Activated T-cell treated with anti-CD3 and anti-CD28 coated beads, Interleukin-2, amount 50 U/mL, for 24 hours (primary cell): ENCODE measurements at places on chromosomes 3 and 15.

- DNase-seq, result no peak
- no peaks in the 10 kb centered on the region for H3K36me3 ChIP-seq
- H3K27ac ChIP-seq, result no peak overlapping the region
Measured at GRCh38 chr15:71052356-71052755, 62.9 kb upstream of the THSD4 start.

GRCh38 chr3:53566461-53567145 lies 72.2 kb downstream of the CACNA1D start:
- H3K4me1 ChIP-seq, result no peaks in the 10 kb centered on the region
- peaks cover 30% of the 10 kb centered on the region for H3K27me3 ChIP-seq
- no peak overlapping the region for H3K27ac ChIP-seq

- peaks cover 16% of the 10 kb centered on the region for H3K36me3 ChIP-seq
- H3K4me1 ChIP-seq, result peaks cover 16% of the 10 kb centered on the region
- H3K27ac ChIP-seq, result no peak overlapping the region
- no peak overlapping the region for H3K4me3 ChIP-seq
Measured at GRCh38 chr3:127680798-127681221, 8.1 kb downstream of the ABTB1 start.

DNA sequence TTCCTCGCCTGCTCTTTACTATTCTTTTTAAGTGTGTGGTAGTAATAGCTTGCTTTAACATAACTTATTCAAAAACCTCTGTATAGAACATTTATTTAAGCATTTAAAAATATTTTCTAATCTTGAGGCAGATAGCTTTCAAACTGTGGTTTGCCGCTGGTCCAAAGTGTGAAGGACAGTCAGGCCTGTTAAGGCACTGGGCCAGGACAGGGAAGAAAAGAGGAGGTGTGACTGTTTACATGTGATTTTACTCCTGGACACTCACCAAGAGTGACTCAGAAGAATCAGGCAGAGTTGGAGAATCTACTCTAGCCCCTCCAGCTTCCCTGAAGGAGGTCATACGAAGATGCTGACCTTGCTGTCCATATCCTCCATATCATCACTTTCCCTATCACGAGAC lies 44.7 kb downstream of the CEP152 start:
- no peak overlapping the region for H3K27ac ChIP-seq
- no peak for DNase-seq
- H3K36me3 ChIP-seq, result peaks cover 85% of the 10 kb centered on the region
- H3K4me1 ChIP-seq, result peaks cover 1% of the 10 kb centered on the region
- H3K4me3 ChIP-seq, result no peak overlapping the region

DNA sequence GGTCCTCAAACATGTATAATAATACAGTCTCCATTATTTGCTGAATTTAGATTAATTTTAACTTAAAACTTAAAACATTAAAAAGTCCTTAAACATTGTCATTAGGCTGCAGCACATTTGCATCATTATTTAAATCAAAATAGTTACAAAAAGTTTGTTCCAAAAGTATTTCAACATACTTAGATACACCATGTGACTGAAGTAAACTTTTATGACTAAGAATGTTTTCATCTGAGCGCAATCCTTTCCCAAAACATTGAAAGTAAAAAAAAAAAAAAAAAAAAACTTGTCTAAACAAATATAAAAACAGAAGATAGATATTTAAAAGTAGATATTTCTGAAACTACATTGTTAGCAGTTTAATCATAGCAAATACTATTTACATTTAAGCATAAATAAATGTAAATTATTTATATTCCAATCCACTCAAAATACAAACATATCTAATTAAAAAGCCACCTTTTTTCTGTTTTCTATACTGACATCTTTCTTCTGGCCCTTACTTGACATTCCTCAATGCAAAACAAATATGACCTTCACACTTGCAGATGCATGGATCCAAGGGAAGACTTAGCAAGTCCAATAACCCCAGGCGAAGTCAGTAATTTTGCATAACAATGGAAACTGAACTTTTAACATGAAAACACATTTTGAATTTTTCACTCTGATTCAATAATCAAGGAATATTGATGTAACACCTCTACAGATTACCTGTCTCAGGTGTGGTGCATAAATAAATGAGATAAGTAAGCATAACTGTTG lies 10.3 kb downstream of the FAM227B start:
- no peak overlapping the region for H3K4me3 ChIP-seq
- no peak overlapping the region for H3K27ac ChIP-seq
- H3K36me3 ChIP-seq, result peaks cover 63% of the 10 kb centered on the region
- no peaks in the 10 kb centered on the region for H3K27me3 ChIP-seq
- no peaks in the 10 kb centered on the region for H3K4me1 ChIP-seq

- no peak for DNase-seq
- H3K27ac ChIP-seq, result no peak overlapping the region
- H3K4me1 ChIP-seq, result peaks cover 17% of the 10 kb centered on the region
- H3K4me3 ChIP-seq, result no peak overlapping the region
Measured at GRCh38 chr15:58597943-58598828, 151.3 kb downstream of the ADAM10 start.

GRCh38 chr15:31887246-31887645 lies 143.1 kb upstream of the CHRNA7 start:
- H3K27ac ChIP-seq, result no peak overlapping the region
- H3K27me3 ChIP-seq, result peaks cover 30% of the 10 kb centered on the region
- H3K4me3 ChIP-seq, result no peak overlapping the region

- no peaks in the 10 kb centered on the region for H3K27me3 ChIP-seq
- H3K27ac ChIP-seq, result no peak overlapping the region
- no peak overlapping the region for H3K4me3 ChIP-seq
- H3K4me1 ChIP-seq, result no peaks in the 10 kb centered on the region
- DNase-seq, result no peak
- H3K36me3 ChIP-seq, result peaks cover 89% of the 10 kb centered on the region
Measured at GRCh38 chr3:171068658-171069057, 42.1 kb upstream of the SLC2A2 start.

DNA sequence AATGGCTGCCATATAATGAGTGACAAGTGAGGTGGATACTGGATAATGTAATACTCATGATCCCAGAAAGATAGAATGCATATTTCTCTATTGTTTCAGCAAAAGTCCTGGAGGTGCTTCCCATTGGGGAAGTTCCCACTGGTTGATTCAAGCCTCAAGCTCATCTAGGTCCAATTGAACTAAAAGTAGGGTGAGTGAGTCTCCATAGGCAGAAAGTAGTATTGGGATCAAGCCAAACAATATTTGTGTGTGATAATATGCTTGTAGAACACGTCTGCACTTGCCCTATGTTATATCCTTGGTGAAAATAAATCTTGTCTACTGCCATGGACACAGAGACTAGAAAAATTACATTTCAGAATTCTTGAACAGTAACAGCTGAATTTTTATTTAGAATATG lies 14.8 kb upstream of the ZBTB20 start:
- H3K4me1 ChIP-seq, result peaks cover 34% of the 10 kb centered on the region
- DNase-seq, result no peak
- H3K36me3 ChIP-seq, result peaks cover 2% of the 10 kb centered on the region
- no peak overlapping the region for H3K27ac ChIP-seq
- H3K27me3 ChIP-seq, result no peaks in the 10 kb centered on the region

DNA sequence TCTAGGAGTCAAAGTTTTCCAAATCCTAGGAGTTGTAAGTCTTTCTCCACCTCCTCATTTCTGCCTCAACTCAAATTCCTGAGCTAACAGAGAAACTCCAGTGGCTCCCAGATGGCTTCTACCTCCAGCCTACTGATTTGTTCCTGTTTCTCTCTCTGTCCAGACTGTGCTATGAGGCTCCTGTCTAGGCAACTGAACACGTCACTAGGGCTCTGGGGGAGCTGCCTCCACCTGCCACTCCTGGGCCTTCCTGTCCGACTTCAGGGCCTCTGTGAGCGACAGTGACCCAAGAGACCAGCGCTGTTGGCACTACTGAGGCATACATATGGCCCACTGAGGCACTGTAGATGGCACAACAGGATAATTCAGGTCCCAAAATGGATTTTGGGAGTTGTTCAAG lies 71.4 kb downstream of the EXOG start:
- H3K36me3 ChIP-seq, result no peaks in the 10 kb centered on the region
- DNase-seq, result no peak
- no peak overlapping the region for H3K27ac ChIP-seq
- H3K4me3 ChIP-seq, result no peak overlapping the region

GRCh38 chr15:85044251-85044853 lies 62.7 kb downstream of the PDE8A start:
- no peaks in the 10 kb centered on the region for H3K36me3 ChIP-seq
- no peak overlapping the region for H3K27ac ChIP-seq

DNA sequence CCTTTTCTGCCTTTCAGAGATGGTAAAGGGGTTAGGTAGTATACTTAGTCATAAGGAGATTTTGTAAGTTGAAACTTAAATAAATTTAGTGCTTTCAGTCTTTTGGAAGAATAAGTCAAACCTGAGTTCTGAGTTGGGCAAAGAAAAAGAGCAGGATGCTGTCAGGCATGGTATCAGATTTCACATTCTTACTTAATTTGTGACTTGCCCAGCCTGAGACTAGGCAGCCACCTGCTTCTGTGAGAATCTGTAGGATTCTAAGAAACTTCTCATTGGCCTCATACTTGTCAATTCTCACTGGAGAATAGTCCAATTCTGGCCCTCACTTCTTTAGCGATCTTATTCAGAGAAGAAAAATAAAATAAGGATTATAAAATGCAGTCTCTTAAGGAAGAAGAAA lies 577.5 kb downstream of the DIPK2A start:
- no peak overlapping the region for H3K27ac ChIP-seq
- H3K4me1 ChIP-seq, result no peaks in the 10 kb centered on the region
- H3K27me3 ChIP-seq, result no peaks in the 10 kb centered on the region
- no peak overlapping the region for H3K4me3 ChIP-seq

GRCh38 chr15:62344806-62345539 lies 179.9 kb upstream of the C2CD4B start:
- no peak overlapping the region for H3K27ac ChIP-seq
- peak overlapping the region; percentile 53 for H3K4me3 ChIP-seq
- no peaks in the 10 kb centered on the region for H3K36me3 ChIP-seq
- peaks cover 3% of the 10 kb centered on the region for H3K4me1 ChIP-seq

- H3K4me1 ChIP-seq, result no peaks in the 10 kb centered on the region
- no peak overlapping the region for H3K4me3 ChIP-seq
- H3K27me3 ChIP-seq, result peaks cover 69% of the 10 kb centered on the region
- no peak for DNase-seq
- no peak overlapping the region for H3K27ac ChIP-seq
Measured at GRCh38 chr15:82640672-82641071, 6.5 kb downstream of the CPEB1 start.

DNA sequence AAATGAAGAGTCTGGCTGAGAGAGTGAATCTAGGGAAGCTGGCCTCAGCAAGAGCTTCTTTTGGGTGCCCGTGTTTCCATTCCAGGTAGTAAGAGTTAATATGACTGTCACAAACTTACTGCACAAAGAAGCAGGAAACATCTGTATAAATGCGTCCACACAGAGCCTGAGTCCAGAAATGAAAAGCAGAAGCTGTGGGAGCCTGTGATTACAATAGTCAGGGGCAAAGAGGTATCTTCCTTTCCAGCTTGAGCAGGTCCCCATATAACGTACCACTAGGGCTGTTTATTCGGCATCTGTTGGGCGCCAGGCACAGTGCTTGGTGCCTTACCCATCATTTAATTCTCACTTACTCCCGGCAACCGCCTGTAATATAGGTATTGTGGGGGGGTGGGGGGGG lies 40.5 kb upstream of the B3GNT5 start:
- no peak for DNase-seq
- no peak overlapping the region for H3K4me3 ChIP-seq
- H3K36me3 ChIP-seq, result peaks cover 39% of the 10 kb centered on the region
- H3K4me1 ChIP-seq, result peaks cover 51% of the 10 kb centered on the region

- no peaks in the 10 kb centered on the region for H3K27me3 ChIP-seq
- no peak for DNase-seq
- H3K27ac ChIP-seq, result no peak overlapping the region
- H3K36me3 ChIP-seq, result no peaks in the 10 kb centered on the region
- H3K4me3 ChIP-seq, result no peak overlapping the region
- H3K4me1 ChIP-seq, result peaks cover 8% of the 10 kb centered on the region
Measured at GRCh38 chr3:99545941-99546580, 92.3 kb upstream of the COL8A1 start.
